Endothelial cell of coronary artery (primary cell): ENCODE measurements at places on chromosomes 3 and 15. TPM values are rescaled to one million over a fixed set of nuclear protein-coding genes. Genes with fewer than 3 reads are reported as not detected.

The HSPBAP1 gene
- total RNA-seq: 5.3 and 6.1 TPM in 2 replicates

The SLC22A14 gene
- 0.09 TPM in 2 replicates for total RNA-seq

The OCA2 gene
- not detected in 2 replicates for total RNA-seq

The GOLGA8J gene
- 0.09 TPM in 1 of 2 replicates, not detected in the other for total RNA-seq

The TUBGCP4 gene
- total RNA-seq: 9.8 and 12.1 TPM in 2 replicates

The ARHGEF26 gene
- total RNA-seq: 0.54 and 0.94 TPM in 2 replicates
